ENCODE measurements at places on chromosomes 6 and 20. TPM values are rescaled to one million over a fixed set of nuclear protein-coding genes. Genes with fewer than 3 reads are reported as not detected.
A peak's percentile ranks its signal among the peaks of the same experiment; 100 is the strongest.

- DNase-seq, result no peak
These were observed 215.1 kb downstream of the ERMARD start for GRCh38 chr6:169966312-169967181.

DNA sequence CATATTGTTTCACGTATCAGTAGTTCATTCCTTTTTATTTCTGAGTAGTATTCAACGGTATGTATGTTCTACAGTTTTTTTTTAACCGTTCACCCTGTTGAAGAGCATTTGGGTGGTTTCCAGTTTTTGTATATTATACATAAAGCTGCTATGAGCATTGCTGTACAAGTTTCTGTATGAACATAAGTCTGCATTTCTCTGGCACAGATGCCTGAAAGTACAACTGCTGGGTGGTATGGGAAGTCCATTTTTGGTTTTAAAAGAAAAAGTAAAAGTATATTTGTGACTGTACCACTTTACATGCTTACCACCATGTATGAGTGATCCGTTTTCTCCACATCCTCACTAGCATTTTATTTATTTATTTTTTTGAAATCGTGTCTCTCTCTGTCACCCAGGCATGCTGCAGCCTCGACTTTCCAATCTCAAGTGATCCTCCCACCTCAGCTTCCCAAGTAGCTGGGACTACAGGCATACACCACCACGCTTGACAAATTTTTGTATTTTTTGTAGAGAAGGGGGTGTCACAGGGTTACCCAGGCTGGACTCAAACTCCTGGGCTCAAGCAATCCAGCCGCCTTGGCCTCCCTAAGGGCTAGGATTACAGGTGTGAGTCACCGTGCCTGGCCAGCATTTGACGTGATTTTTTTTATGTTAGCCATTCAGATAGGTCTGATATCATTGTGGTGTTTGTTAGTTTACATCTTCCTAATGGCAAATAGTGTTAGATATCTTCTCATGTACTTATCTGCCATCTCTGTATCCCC, 11.0 kb upstream of the SIM1 start:
- no peak for DNase-seq

DNA sequence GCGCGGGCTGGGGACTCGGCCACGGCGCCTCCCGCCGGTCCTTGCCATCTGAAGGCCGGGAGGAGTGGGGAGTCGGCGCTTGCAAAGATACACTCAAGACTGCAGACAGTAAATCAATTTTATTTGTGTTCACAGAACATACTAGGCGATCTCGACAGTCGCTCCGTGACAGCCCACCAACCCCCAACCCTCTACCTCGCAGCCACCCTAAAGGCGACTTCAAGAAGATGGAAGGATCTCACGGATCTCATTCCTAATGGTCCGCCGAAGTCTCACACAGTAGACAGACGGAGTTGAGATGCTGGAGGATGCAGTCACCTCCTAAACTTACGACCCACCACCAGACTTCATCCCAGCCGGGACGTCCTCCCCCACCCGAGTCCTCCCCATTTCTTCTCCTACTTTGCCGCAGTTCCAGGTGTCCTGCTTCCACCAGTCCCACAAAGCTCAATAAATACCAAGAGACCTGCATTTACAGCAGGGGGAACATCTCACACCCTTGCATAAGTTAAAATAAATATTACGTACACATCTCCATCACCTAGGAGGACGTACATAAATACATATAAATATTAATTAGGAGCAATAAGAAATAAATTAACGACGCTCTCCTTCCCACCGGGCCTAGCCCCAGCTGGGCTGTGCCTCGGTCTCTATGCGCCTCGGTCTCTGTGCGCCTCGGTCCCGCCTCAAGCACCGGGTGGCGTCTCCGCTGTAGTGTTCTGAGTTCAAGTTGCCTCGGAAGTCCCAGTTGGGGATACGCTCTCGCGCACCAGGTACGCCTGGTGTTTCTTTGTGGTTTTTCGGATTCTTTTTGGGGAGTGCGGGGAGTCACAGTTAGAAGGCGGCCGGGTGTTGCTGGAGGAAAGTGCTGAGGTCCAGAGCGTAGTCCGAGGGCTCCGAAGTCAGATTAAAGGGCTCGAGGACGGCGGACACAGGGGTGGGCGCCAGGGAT, 889 bp upstream of the FLOT1 start:
- peak; percentile 44 for DNase-seq

DNA sequence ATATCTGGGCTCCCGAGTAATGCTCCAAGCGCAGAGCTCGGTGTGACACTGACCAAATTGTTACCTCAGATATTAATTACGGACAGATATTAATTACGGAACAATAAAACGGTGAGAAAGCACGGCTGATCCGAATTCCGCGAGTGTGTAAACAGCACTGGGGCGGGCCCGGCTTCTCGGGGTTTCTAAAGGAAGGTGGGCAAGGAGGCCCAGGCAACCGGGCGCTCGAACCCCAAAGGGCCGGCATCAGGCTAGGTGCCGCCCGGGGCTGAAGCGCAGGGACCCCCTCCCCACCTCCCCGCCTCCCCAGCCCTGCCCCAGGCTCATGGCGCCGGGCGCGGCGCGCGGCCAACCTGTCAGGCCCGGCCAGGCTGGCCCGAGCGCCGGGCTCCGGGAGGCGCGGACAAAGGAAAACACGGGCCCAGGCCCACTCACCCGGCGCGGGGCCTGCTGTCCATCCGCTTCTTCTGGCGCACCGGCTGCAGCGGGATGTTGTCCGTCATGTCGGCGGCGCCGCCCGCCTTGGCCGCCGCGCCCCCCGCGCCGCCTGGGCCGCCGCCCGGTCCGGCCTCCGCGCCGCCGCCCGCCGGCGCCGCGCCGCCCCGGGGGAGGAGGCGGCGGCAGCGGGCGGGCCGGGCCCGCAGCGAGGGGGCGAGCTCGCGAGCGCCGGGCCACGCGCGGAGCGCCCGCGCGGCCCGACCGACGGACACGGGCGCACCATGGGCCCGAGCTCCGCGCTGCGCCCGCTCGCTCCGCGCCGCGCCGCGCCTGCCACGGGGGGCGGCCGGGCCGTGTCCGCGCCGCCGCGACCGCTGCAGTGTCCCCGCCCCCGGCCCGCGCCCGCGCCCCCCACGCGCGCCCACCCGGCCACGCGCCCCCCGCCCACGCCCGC, at the start of gene ATP9A:
Gene ATP9A (minus strand): TSS at position 524 of the 892 bp plus-strand sequence. CDS start 21 bp downstream, at position 503.
- DNase-seq, result peak; percentile 52

- DNase-seq, result peak; percentile 42
These were observed 1.1 kb downstream of the BAG2 start for GRCh38 chr6:57173056-57173885.

- no peak for DNase-seq
These were observed 11.7 kb upstream of the PRIM2 start for GRCh38 chr6:57305761-57306160.

DNA sequence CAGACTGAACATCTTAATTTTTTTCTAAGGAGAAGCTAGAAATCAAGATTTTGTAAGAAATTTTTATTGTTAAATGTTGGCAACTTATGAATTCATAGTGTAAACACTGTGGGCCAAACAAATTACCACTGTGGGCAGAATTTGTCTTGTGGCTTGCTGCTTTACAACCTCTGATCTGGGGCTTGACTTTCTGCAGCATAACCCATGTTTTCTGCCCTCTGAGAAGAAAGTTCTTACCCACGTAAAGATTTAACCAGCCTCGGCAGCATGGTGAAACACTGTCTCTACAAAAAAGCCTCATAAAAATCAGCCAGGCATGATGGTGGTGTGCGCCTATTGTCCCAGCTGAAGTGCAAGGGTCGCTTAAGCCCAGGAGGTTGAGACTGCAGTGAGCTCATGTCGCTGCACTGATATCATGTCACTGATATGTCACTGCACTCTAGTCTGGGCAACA, 12.9 kb downstream of the ITCH start:
- no peak for DNase-seq

DNA sequence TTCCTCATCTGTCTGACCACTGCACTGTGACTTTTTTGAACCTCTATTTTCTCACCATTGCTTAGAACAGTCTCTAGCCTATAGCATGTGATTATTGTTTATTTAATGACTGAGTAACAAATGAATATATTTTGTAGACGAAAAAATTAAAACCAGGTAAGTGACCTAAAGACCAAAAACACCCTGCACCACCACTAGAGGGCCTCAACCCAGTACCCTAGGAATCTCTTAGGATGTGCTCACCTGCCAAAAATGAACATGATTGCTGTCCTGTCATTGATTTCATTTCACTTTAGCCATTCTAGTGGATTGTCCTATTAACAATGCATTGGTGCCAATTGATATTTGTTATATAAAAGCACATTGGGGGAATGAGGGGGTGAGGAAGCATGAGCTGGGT, 199.1 kb downstream of the COL9A1 start:
- DNase-seq, result no peak

DNA sequence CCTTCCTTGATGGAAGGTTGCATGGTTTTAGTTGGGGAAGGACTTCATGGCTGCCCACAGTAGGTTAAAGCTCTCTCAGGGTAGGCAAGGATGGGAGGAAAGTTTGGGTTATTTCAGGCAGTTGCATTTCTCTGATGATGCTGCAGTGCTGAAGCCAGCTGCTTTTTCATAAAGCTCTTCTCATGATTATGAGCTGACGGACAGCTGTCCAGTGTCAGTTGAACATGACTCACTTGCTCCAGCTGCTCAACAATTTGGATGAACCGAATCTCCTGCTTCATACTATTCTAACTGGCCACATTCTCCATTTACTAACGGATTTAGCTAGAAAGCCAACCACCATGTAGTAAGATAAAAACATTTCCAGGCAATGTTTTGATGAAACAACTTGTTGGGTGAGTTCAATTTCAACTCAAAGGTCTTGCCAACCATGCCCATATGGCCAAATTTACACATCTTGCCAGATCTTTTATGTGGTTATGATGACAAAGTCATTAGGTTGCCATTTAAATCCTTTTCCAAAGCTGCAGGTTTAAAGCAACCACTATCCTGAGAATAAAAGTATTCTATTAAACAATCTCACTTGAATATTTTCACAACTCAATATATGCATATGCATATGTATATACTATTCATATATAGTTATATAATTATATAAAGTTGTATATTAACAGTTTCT, 125.9 kb downstream of the HS3ST5 start:
- no peak for DNase-seq

- no peak for DNase-seq
These were observed 116.8 kb downstream of the PRND start for GRCh38 chr20:4838526-4838925.

DNA sequence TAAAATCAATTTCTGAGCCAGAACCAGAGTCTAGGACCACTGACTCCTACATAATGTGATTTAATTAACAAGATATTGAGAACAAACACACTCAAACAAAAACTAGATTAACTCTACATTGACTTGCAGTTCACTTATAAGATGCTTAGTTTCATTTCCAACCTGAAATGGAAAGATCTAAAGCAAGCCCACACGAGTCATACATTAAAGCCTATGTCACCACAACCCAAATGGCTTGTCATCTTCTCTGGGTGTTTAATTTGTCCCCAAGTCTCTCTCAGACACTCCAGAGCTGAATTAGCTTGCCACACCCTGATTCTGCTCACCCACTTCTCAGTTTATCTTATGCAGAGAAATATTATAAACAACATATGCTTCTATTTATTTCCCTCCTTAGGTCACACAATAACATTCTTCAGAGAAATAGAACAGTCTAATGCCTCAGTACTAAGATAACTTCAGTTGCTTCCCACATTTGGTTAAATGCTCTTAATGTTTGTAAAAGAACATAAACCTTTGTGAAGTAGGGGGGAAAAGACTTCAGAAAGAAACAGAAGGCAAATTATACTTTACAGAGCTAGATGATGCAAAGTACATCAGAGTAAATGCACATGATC, 8.8 kb upstream of the FBXO30 start:
- DNase-seq, result no peak

GRCh38 chr6:148514091-148514845, 171.6 kb downstream of the SASH1 start:
- DNase-seq, result no peak

DNA sequence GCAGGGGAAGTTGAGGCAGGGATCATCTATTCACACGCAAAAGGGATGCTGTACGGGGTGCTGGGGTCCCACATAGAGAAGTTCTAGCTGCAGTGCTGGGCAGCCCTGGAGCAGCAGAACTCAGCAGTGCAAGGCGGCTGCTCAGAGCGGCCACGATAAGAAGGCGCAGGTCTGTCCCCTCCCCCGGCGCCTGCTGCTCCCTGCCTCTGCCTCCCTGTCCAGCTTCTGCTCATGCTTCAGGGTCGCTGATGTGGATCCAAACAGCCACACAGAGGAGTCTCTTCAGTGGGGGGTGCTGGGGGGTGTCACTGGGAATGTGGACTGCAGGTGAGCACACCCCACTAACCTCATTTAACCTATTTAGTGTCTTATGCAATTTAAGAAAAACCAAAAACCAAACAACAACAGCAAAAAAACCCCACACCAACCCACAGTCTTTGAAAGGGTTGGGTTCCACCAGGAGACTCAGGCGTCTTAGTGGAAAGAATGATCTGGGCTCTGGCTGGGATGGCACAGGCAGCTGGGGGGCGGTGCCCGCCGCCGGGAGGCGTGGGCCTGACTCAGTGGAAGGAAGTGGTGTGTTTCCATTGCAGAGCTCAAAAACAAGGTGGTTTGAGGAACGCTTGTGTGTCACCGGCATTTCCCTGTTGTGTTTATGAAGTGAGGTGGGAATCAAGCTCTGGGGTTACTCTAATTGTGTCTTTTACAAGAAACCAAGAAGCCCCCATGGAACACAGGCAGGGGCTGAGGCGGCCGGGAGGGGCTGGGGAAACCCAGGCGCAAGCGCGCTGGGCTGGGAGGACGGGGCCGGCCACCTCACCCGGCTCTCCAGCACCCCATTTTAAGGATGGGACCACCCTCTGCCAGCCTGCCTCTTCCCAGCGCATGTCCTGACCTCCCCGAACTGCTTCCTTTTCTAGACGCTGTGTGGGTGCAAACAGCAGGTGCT, 55.1 kb downstream of the IRF4 start:
- DNase-seq, result no peak

GRCh38 chr6:15491986-15492269, 170.9 kb downstream of the DTNBP1 start:
- no peak for DNase-seq

GRCh38 chr6:77548190-77548589, 84.9 kb upstream of the HTR1B start:
- DNase-seq, result no peak

- DNase-seq, result no peak
These were observed 63.9 kb upstream of the PLEKHG1 start for GRCh38 chr6:150535818-150536220.

GRCh38 chr6:19028201-19028600, 641.1 kb downstream of the RNF144B start:
- no peak for DNase-seq

Gene NANP
- total RNA-seq, result 5.8 TPM

Gene MACROD2
- not detected for total RNA-seq

Gene CD24
- total RNA-seq, result 1.3 TPM

Gene SLC22A16
- total RNA-seq, result 2.0 TPM

Gene MYCT1
- total RNA-seq, result not detected

Gene PPP1R16B
- total RNA-seq, result 0.06 TPM

Gene HCRTR2
- not detected for total RNA-seq

Gene SLC44A4
- 0.18 TPM for total RNA-seq

Gene HDGFL1
- total RNA-seq, result not detected

Gene GSTA3
- not detected for total RNA-seq

Gene PTCRA
- not detected for total RNA-seq

Gene RFX6
- not detected for total RNA-seq

Gene PPP1R3G
- total RNA-seq, result 0.25 TPM

Gene BEND3
- 6.9 TPM for total RNA-seq

Measured in G401 (cell line).